ENCODE measurements at places on chromosomes 3 and 15.

DNA sequence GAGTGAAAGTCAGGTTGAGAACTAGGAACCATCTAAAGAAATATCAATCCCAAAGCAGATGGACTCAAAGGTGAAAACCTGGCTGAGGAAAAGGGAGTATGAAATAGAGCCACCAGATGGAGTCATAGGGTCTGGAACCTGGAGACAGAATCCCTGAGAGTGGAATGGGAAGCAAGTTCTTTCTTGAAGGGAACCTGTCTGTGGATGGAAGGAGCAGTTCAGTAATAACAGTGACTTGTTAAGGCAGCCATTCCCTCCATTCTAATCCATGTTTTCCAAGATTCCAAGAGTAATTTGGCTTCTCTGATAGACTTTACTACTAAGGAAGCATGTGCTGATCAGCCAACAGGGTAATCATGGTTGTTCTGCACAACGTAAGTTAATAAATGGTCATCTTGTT is 22.5 kb upstream of the AQP9 start:
- no peak for DNase-seq

DNA sequence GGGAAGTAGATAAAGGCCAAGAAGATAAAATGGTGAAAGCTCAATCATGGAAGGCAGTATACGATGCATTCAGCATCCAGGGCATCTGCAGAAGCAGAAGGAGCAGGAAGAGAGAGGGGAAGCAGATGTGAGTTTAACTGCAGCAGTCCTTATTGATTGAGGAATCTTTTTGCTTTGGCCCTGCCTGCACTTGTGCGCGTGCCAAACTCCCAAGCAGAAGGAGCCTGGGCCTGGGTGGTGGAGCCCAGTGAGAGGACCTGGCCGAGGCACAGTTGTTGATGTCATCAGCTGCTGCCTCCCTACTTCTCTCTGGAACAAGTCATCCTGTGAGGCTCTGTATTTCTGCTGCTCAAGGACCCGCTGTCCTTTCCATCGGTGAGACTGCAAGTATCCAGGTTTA is 65.5 kb upstream of the ROPN1 start:
- DNase-seq: no peak

- no peak for DNase-seq
These were observed 49.0 kb upstream of the SEMA4B start for GRCh38 chr15:90151989-90152645.

GRCh38 chr3:113165841-113166240 is 45.5 kb upstream of the BOC start:
- no peak for DNase-seq

DNA sequence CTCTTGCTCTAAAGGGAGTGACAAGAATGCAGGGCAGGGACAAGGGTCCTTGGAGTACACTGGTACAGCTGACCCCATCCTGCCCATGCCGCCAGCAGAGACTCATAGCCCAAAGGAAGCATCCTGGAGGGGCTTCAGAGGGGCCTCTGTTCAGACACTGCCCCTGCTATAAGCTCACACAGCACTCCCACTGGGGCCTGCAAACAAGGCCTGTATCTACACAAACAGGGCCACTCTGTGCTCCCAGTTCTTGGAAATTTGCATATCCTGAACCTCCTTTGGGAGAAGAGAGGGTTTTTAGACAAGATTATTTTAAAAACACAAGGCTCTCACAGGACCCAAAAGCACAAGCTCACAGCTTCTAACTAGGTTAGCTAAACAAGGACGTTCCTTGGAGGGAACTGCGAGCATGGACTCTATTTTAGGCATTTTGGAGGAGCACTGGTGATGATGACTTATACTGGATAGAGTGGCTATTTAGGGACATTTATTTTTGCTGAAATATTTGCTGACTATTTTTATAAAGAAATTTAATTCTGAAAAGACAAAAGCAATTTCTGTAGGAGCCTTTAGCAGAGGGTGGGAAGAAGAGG is 16.4 kb upstream of the ANKRD34C start:
- DNase-seq: no peak

DNA sequence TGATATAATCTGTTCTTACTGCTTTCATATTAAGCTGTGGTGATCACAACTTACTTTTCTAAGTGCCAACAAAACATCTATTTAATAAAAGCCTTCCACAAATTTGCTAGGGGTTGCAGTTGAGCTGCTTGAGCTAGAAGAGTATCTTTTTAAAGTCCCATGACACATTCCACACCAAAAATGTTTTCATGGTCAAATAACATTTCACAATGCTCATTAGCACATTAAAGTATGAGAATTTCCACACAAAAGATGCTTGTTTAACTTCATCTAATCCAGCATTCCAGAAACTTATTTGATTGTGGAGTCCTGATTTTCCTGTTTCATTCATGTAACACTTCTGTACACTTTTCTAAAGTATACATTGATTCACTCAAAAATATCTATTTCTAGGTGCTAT is 876.1 kb upstream of the CFAP20DC start:
- DNase-seq: no peak

All from stimulated activated CD4-positive, alpha-beta T cell treated with anti-CD3 and anti-CD28 coated beads, TNF-alpha, amount 100 ng/mL, for 1 hour (primary cell).